ENCODE measurements at places on chromosomes 2 and 18. TPM values are rescaled to one million over a fixed set of nuclear protein-coding genes. Genes with fewer than 3 reads are reported as not detected.

Gene RPRD1A
- 14.9 TPM for total RNA-seq

Gene MAT2A
- total RNA-seq: 412 TPM

Gene RFTN2
- not detected for total RNA-seq

Gene CDH19
- 1.3 TPM for total RNA-seq

Gene IL37
- total RNA-seq: not detected

Gene RIOK3
- 35.3 TPM for total RNA-seq

Gene RAMP1
- not detected for total RNA-seq

Gene KCNE4
- total RNA-seq: 0.83 TPM

Gene UGT1A3
- total RNA-seq: 0.13 TPM

Gene IL1RL2
- not detected for total RNA-seq

Gene GALM
- total RNA-seq: 17.7 TPM

Gene MAP2
- 0.40 TPM for total RNA-seq

Gene POTEE
- total RNA-seq: 0.06 TPM

Gene RNU2-63P
- not detected for total RNA-seq

Gene POTEJ
- total RNA-seq: not detected

Gene DSEL
- total RNA-seq: 0.29 TPM

Gene MSTN
- not detected for total RNA-seq

Gene THUMPD2
- 14.6 TPM for total RNA-seq

Gene LIPG
- 0.06 TPM for total RNA-seq

Data from A549 treated with RU486 at 1 μM for 4 hours (cell line).